CD4-positive, alpha-beta T cell treated with Interleukin-17A for 1 hour (primary cell): ENCODE measurements at places on chromosomes 5 and 9.

DNA sequence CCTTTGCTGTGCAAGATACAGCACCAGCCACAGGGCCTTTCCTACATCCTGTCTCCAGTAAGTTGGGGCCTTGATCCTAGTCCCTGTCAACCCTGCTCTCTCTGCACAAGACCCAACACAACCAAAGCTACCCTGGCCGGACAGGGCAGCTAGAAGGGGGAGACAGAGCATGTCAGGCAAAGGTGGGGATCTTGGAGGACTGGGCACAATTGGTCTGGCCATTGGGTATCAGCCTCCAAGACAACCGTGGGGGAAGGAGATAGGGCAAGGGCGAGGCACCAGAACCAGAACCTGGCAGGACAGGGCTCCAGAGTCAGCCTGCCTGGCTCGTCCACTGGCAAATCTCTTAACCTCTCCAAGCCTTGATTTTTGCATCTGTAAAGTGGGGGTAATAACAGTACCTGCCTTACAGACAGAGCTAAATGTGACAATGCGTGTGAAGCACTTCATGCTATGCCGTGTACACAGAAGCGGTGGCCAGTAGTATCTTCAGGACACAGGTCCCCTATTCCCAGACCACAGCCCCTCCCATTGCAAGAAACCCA lies 51.6 kb upstream of the CDKN2AIPNL start:
- DNase-seq: no peak

DNA sequence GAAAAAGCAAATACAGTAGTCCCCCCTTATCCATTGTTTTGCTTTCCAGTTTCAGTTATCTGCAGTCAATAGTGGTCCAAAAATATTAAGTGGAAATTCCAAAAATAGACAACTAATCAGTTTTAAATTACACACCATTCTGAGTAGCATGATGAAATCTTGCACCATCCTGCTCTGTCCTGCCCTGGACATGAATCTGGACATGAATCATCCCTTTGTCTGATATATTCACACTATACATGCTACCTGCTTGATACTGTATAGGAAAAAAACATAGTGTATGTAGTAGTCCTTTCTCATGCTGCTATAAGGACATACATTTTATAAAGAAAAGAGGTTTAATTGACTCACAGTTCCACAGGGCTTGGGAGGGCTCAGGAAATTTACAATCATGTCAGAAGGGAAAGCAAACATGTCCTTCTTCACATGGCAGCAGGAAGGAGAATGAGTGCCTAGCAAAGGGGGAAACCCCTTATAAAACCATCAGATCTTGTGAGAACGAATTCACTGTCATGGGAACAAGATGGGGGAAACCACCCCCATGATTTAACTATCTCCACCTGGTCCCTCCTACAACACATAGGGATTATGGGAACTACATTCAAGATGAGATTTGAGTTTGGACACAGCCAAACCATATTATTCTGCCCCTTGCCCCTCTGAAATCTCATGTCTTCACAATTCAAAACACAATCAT lies 153.9 kb downstream of the ARRDC3 start:
- no peak for DNase-seq

DNA sequence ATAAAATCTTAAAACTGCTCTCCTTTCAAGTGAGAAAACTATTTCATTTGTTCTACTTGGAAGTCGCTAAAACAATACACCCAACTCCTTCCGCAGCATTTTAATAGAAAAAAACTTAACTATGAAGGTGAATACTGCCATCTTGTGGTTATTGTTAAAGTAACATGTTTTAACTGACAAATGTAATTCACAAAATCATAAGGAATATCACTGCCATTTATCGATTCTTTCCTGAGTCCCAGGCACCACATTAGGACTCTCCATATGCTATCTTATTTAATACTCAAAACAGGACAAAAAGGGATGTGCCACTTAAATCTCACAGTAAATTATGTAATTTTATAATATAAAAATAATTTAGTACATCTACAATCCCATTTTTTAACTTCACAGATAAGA lies 130.5 kb upstream of the ITGA1 start:
- peak; percentile 58 for DNase-seq

- no peak for DNase-seq
Observed at GRCh38 chr9:4833781-4834560, 41.2 kb downstream of the RCL1 start.

- DNase-seq: no peak
Observed at GRCh38 chr9:75448281-75448680, 360.0 kb downstream of the OSTF1 start.

DNA sequence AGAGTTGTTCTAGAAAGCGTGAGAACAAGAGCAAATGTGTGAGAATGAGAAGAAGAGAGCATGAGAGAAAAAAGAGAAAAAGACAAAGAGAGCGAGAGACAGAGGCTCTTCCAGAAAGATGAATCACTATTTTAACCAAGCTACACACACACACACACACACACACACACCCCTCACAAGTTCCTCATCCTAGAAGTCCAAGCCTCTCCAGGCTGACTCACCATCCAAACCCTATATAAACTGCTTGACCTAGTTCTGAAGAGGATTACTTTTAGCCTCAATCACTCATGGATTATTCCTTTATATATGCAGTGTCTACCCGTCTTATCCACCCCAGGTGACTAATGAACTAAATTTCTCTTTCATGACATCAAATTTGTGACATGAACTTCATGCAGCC lies 37.6 kb downstream of the C9orf57 start:
- DNase-seq: no peak

DNA sequence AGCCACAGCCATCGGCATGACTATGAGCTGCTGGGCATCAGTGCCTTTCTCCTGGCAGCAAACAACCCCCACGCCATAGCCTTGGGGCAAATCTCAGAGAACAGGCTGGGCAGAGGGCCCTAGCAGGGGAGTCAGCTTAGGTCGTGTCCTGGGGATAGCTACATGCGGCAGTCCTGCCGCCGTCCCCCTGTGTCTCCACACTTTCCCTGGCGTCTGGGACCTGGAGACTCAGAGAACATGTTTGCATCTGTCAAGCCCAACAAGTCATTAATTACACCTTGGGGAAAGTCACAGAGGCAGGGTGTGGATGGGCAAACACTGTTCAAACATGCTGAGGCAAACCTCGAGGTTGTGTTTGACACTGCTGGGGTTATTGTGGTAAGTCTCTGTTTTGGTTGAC lies 123.6 kb downstream of the C5orf15 start:
- DNase-seq: no peak

DNA sequence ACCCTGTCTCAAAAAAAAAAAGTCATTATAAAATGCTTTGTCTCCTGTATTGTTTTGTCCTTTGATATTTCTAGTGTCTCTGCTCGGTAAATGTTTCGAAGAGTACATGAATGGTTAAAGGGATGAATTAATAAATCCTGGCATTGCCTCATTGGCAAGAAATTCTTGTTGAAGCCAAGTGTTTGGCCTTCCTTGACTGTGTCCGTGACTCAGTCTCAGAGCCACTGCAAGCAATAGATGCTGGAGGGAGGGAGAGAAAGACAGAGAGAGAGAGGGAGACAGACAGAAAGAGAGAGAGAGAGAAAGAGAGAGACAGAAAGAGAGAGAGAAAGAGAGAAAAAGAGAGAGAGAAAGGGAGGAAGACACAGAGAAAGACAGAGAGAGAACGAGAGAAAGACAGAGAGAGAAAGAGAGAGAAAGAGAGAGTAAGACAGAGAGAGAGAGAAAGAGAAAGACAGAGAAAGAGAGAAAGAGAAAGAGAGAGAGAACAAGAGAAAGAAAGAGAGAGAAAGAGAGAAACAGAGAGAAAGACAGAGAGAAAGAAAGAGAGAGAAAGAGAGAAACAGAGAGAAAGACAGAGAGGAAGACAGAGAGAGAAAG lies 72.5 kb upstream of the RXRA start:
- DNase-seq: no peak

DNA sequence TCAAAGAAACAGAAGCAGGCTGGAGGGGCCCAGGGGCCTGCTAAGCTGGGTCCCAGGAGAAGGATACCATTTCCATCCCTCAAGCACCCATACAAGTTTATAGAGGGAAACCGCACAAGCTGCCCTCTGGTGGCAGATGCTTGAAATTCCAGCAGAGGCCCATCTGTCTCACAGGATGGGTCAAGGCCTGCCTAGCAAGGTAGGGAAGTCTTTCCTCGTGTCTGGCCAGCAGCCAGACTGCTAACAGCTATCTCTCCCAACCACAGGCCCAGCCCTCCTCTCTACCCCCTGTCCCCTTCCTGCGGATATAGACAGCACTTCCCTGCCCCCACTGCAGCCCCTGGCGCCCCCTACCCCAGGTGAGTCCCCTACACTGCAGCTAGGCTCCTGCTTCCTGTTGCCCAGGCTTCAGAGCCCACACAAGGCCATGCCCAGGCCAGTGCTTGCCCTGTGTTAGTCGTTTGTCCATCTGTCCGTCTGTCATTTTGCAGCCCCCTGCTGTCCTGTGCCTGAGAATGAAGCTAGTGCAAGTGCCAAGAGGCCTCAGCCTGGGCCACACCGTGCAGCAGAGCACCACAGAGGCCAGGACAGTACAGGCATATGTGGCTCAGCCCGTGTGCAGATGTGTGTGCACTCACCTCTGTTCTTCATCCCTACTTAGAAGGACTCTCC lies 26.2 kb downstream of the TCF7 start:
- peak; percentile 72 for DNase-seq

DNA sequence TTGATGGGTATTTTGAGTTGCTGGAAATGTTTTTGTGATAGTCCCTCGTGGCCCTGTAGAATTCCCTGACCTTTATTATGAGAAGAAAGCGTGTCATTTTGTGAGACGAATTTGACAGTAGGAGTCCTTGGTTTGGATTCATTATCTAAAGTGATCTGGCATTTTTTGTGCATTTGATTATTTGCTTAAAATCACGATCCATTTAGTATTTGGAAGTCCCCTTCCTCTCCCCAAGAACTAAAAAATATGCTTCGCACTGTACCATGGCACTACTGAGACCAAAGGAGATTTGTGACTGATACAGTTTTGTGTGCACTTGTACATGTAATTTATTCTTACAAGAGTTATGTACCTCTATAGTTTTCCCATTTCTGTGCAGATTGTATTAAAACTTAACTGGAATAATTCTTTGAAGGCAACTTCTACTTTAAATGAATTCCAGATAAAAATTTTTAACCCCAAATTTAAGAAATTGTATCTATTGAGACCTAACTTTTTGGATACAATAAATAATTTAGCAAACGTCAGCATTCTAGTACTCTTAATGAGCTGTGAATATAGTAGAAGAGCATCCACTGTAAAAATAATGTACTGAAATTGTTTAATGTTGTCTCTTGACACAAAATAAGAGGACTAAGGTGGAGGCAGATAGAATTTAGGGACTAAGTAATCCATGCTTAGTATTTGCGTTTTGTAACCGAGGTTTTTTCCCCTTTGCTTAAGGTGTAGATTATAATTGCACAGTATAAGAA lies 2.1 kb downstream of the MAP3K1 start:
- DNase-seq: peak; percentile 34

DNA sequence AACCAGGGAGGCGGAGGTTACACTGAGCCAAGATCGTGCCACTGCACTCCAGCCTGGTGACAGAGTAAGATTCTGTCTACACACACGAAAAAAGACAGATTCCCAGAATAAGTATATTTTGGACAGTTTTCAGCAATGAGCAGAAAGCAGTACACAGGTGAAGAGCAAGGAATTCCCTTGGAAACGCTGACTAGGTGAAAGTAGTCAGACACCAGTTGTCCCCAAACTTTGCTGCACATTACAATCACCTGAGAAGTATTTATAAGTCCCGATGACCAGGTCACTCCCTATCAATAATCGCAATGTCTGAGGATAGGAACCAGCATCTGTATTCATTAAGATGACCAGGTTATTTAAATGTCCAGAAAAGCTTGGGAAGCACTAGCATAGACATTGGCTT lies 78.3 kb downstream of the CPLANE1 start:
- DNase-seq: no peak

- DNase-seq: no peak
Observed at GRCh38 chr5:176742246-176743105, 67.9 kb upstream of the UNC5A start.

DNA sequence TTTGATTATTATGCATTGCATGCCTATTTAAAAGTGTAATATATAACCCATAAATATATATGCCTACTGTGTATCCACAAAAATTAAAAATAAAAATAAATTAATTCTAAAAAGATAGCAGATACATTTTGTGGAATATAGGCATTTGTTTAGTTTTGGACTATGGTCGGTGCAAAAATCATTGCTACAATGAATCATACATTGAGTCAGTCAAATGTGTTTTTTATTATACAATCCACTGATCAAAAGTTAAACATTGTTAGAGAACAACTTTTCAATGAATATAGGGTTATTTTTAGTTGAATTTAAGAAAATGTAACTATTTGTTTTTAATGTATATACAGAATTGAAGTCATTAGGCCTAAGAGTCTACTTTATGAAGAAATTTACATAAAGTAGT lies 885.9 kb downstream of the EFNA5 start:
- no peak for DNase-seq

DNA sequence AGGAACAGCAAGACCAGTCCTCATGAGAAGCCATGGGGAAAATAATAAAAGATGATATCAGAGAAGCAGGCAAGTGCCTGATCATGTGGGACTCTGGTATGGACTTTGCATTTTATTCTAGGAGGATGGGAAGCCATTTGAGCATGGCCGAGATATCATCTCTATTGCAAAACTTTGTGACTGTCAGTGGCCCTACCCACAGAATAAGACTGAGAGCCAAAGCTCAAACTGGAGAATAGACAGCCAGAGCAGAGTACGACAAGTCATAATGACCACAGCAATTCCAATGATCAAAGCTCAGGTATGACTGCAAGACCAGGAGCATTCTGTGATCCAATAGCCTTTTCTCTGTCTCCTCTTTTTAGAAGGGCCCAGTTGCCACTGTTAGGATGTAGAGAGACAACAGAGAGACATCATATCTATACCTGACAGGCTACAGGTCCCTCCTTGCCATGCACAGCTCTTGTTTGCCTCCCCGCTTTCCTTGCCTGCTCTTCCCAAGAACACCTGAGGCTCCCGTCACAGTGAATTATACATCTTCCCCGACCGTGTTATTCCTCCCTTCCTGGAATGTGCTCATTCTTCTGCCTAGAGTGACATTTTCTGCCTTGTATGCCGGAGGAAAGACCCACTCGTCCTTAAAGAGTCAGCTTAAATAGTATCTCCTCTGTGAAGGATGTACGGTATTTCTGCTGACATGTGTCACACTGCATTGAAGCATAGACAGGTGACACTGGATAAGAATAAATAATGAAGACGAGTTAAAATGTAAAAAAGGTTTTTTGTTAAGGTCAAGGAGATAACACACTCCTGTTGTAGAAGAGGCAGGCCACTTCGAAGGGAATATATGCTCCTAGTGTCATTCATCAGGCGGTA lies 248.7 kb upstream of the MAP3K1 start:
- DNase-seq: no peak

GRCh38 chr9:124721109-124721906 lies 49.8 kb downstream of the NR6A1 start:
- no peak for DNase-seq

GRCh38 chr5:57082441-57083067 lies 91.3 kb upstream of the GPBP1 start:
- no peak for DNase-seq

- peak; percentile 48 for DNase-seq
Observed at GRCh38 chr5:1004461-1005248, 3.9 kb upstream of the NKD2 start.

- DNase-seq: no peak
Observed at GRCh38 chr9:111955048-111955447, 58.4 kb downstream of the UGCG start.

GRCh38 chr5:10874541-10874940 lies 113.5 kb upstream of the DAP start:
- DNase-seq: no peak
